ENCODE measurements at places on chromosomes 13 and 19.

GRCh38 chr13:80390338-80390737 is 49.4 kb upstream of the SPRY2 start:
- no peaks in the 10 kb centered on the region for H3K36me3 ChIP-seq
- H3K4me1 ChIP-seq, result no peaks in the 10 kb centered on the region
- H3K27me3 ChIP-seq, result no peaks in the 10 kb centered on the region
- H3K4me3 ChIP-seq, result no peak overlapping the region

DNA sequence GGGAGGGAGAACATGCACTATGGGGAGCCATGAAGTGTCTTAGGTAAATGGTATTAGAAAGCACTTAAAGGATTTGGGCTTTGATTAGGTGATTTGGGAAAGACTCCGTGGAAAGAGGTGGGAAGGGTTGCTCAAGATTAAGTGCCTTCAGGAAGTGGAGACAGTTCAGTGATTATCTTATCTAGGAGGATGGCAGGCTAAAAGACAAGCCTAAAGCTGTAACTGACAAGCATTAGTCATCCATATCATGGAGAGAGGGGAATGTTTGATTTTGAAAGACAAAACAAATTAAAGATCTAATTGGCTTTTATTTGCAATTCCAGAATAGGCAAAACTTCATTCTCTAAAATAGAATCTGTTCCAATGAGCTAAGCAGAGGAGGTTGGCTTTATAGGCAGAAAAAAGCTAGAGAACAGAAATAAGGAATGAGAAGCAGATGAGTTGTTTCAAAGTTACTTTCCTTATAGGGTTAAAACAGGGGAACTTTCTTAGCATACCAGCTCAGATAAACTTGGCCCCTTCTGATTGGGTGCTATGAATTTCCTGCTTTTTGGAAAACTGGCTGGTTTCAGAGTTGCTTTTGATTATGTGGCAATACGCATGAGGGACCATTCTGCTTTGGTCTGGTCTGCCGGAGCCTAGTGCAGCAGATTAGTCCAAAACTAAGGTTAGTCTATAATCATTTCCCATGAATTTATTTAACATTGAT is 1.8 kb upstream of the DIAPH3 start:
- no peaks in the 10 kb centered on the region for H3K27me3 ChIP-seq
- H3K36me3 ChIP-seq, result no peaks in the 10 kb centered on the region
- no peak for DNase-seq
- H3K4me3 ChIP-seq, result no peak overlapping the region
- H3K27ac ChIP-seq, result no peak overlapping the region

DNA sequence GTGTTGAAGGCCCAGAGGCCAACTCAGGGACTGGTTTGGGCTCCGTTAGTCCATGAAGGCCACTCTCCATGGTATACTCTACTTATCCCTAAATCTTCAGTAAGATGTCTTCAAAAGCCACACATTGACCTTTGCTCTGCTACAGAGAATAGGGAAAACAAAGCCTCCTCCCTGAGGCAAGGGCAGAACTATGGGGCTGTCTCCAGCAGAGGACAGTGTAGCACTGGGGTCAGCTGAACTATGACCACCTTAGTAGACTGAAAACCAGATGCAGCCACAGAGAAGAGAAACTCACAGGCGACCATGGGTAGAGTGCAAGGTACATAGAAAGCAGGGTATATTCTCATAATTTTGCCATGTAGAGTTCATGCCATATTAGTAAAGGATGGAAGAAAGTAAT is 587.4 kb downstream of the LMO7 start:
- no peaks in the 10 kb centered on the region for H3K27me3 ChIP-seq
- no peaks in the 10 kb centered on the region for H3K4me1 ChIP-seq
- H3K4me3 ChIP-seq, result no peak overlapping the region
- H3K36me3 ChIP-seq, result no peaks in the 10 kb centered on the region
- no peak overlapping the region for H3K27ac ChIP-seq

DNA sequence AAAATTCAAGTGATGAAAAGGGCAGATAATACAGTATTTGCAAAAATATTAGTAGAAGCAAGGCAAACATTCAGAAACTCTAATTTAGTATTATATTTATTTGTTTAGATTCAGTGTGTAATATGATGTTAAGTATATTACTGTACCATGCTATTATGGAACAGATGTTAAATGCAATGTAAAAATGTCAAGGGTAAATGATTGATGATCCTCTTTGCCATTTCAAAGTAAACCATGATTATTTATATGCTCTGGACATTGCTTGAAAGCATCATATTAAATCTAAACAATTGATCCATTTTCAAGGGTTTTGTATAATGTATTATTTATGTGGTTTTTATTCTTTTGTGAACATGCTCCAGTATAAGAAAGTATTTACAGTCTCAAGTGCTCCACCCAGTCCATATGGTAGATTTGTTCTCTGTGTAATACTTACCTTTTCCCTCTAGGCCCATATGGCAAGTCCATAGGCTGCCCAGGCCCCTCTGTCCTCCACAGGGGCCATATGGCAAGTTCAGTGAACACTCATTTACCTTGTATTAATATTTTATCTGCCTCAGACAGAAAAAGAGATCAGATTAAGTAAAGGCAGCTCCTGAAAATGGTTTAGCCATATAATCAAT is 353.5 kb downstream of the DACH1 start:
- H3K27me3 ChIP-seq, result no peaks in the 10 kb centered on the region
- no peaks in the 10 kb centered on the region for H3K36me3 ChIP-seq
- DNase-seq, result no peak
- no peaks in the 10 kb centered on the region for H3K4me1 ChIP-seq

- no peak overlapping the region for H3K4me3 ChIP-seq
- H3K36me3 ChIP-seq, result no peaks in the 10 kb centered on the region
Observed at GRCh38 chr13:66700117-66700601, 530.0 kb downstream of the PCDH9 start.

DNA sequence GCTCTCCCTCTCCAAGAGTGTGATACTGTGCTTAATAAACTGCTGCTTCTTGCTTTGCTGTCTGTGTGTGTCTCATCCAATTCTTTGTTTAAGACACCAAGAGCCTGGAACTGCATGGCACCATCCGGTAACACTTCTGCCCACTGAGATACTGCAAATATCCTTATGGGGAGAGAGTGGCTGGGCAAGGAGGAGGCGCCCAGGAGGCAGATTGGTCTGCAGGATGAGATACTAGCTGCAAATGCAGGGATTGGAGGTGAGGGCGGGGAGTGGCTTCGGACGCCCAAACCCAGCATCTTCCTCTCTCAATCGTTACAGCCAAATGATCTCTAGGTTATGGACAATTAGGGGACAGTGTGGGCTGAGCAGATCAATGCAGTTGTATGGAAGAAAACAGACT is 1.7 kb upstream of the SIGLEC7 start:
- H3K27ac ChIP-seq, result no peak overlapping the region
- no peak for DNase-seq
- peaks cover 20% of the 10 kb centered on the region for H3K27me3 ChIP-seq
- H3K4me1 ChIP-seq, result no peaks in the 10 kb centered on the region
- no peaks in the 10 kb centered on the region for H3K36me3 ChIP-seq
- H3K4me3 ChIP-seq, result no peak overlapping the region

DNA sequence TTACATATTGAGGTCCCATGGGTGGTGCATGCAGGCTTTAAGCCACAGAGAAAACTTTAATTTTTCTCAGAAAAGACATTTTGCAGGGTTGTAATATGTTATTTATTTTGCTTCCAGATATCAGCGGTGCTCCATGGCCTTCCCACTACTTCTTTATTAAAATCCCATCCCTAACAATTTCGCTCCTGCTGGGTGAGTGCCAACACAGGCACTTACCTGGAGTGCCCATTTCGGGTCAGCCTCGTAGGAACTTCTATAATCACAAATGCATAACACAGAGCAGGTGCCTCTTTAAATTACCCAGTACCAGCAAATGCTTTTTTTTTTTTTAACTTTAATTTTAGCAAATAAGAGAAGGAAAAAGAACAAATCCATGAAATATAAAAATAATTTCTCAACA is 86.4 kb downstream of the EFNB2 start:
- no peaks in the 10 kb centered on the region for H3K27me3 ChIP-seq
- H3K4me1 ChIP-seq, result no peaks in the 10 kb centered on the region
- H3K4me3 ChIP-seq, result no peak overlapping the region
- no peak overlapping the region for H3K27ac ChIP-seq

DNA sequence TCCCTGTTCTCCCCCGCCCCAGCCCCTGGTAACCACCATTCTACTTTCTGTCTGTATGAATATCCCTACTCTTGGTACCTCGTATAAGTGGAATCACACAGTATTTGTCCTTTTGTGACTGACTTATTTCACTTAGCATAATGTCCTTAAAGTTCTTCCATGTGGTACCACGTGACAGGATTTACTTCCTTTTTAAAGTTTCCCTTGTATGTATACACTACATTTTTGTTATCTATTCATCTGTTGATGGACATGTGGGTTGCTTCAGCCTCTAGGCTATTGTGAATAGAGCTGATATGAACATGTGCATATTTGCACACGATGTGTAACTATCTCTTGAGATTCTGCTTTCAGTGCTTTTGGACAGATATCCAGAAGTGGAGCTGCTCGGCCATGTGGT is 59.6 kb upstream of the GJB6 start:
- H3K36me3 ChIP-seq, result no peaks in the 10 kb centered on the region
- peaks cover 6% of the 10 kb centered on the region for H3K4me1 ChIP-seq
- no peak for DNase-seq
- H3K4me3 ChIP-seq, result no peak overlapping the region
- no peak overlapping the region for H3K27ac ChIP-seq
- no peaks in the 10 kb centered on the region for H3K27me3 ChIP-seq

DNA sequence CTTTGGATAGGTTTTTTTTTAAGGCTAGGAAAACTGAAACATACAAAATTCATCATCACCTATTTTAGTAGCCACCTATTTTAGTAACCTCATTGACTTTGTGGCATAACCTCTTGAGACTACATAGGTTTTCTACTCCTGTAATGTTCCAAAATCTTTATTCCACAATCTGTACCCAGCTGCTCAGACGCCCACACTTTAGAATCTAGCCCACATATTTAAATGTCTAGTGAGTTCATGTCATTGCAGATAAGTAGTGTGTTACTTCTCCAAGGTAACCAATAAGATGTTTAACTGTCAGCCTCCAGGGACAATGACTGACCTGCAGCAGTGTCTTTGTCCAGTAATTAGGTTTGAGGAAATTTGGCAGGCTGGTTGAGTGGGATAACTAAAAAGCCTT is 330.2 kb downstream of the MZT1 start:
- DNase-seq, result no peak
- H3K36me3 ChIP-seq, result no peaks in the 10 kb centered on the region
- H3K27ac ChIP-seq, result no peak overlapping the region

DNA sequence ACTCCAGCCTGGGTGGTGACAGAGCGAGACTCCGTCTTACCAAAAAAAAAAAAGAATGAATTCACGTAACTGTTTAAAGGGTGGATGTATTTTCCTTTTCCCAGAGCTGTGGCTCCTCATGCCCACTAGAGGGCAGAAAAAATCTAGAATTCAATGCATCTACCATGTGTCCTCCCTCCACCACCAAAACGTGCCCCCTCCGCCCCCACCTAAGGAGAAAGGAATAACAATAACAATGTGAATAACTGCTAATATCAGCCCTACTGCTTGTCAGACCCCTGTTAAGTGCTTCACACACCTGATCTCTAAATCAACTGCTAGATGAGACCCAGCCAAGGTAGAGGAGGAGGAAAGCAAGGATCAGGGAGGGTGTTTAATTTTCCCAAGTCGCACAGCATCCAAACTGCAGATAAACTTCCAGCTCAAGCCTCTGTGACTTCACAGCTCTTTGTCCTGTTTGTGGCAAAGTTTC is 20.2 kb upstream of the PNMA8B start:
- peaks cover 64% of the 10 kb centered on the region for H3K27me3 ChIP-seq
- DNase-seq, result peak; percentile 43
- H3K4me3 ChIP-seq, result no peak overlapping the region
- no peak overlapping the region for H3K27ac ChIP-seq
- no peaks in the 10 kb centered on the region for H3K36me3 ChIP-seq

All from MM.1S (cell line).